Left lobe of liver (tissue), 2 donors: ENCODE measurements at places on chromosomes 5 and 9.

- DNase-seq, result no peak
Measured at GRCh38 chr5:67081261-67081660, 115.3 kb downstream of the CD180 start.

- DNase-seq, result no peak
Measured at GRCh38 chr5:17233488-17233887, 16.1 kb downstream of the BASP1 start.

GRCh38 chr9:96361668-96362067 is 21.8 kb downstream of the SLC35D2 start:
- no peak for DNase-seq

DNA sequence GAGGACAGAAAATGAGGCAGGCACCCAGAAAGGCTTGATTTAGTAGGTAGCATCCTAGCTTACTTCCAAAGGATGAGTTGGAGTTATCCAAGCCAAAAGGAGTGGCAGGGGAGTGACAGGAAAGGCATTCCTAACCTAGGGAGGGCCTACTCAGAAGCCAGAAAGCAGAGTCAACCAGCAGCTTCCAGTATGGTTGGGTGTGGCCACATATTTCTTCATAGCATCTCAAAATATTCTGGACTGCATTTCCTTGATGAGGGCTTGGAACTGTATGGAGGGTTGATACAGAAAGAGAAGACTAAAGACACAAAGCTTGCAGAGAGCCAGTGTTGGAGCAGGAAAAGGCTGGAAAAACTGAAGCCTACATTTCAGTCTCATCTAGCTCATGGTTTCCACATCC is 656.8 kb upstream of the DMAC1 start:
- no peak for DNase-seq

DNA sequence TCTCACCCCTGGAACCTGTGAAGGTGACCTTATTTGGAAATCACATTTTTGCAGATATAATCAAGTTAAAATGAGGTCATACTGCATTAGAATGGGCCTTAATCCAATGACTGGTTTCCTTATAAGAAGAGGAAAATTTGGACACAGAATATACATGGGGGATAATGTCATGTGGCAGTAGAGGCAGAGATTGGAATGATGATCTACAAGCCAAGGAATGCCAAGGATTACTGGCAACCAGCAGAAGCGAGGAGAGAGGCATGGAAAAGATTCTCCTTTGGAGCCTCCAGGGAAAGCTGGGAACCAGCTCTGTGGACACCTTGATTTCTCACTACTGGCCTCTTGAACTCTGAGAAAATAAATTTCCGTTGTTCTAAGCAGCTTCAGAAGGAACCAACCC is 20.2 kb upstream of the CEP78 start:
- DNase-seq, result no peak
